ENCODE measurements at places on chromosomes 5 and 9.

GRCh38 chr5:137921931-137922330, 32.7 kb downstream of the PKD2L2 start:
- no peak for DNase-seq

DNA sequence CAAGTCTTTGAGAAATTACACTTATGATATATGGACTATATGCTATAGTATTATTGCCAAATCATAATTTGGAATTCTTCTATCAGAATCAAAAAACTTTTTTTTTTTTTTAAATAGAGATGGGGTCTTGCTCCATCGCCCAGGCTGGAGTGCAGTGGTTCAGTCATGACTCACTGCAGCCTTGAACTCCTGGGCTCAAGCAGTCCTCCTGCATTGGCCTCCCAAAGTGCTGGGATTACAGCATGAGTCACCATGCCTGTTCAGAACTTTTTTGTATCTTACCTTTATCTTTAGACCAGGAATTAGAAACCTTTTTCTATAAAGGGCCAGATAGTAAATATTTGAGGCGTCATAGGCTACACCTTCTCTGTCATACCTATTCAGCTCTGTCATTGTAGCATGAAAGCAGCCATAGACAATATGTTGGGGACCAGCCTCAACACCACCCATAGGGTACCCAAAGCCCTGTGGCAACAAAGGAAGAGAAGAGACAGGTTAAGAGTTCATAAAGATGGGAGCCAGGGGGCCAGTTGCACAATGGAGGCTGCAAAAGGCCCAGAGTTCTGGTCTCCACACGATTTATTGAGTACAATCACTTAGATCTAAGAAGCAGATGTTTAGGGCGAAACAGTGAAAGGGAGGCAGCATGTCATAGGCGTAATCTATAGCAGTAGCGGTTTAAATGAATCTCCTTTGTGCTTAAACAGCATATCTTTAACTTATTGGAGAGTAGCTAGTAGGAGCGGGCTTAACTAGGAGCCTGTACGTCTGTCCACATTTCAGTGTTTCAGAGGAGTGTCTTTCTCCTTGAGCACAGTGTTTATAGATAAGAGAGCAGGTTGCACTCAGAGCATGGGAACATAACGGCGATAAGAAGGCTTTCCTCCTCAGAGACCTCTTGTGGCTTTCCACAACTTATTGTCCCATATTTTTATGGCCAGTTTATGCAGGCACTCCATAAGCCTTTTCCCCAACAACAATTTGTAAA, 12.5 kb downstream of the ECM2 start:
- DNase-seq = no peak

- no peak for DNase-seq
Observed at GRCh38 chr9:132888151-132888550, 9.5 kb downstream of the SPACA9 start.

DNA sequence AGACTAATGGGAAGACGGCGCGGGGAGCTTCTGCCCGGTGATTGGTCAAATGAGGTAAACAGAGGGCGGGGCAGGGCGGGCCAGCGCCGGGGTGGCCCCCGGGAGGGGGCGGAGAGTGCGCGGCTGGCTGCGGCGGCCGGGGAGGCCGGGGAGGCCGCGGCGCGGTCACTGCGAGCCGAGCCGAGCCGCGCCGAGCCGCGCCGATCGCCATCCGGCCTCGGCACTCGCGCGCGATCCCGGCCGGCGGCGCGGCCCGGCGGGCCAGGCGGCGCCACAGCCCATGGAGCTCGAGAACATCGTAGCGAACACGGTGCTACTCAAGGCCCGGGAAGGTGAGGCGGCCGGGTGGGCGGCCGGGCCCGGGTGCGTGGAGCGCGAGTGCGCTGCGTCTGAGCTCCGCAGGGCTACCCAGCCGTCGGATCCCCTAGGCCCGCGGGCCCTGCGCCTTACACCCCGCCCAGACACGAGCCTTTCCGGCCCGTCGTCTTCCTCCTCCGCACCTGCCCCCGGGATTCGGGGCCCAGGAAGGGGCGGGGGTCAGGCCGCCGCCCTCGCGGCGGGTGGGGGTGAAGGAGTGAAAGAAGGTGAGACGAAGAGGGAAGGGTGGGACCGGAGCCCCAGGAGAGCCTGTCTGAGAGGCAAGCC, at the start of gene GRK6:
Gene GRK6 (plus strand): TSS at position 111 of the 645 bp plus-strand sequence. CDS start 170 bp downstream, at position 281.
- DNase-seq = no peak

DNA sequence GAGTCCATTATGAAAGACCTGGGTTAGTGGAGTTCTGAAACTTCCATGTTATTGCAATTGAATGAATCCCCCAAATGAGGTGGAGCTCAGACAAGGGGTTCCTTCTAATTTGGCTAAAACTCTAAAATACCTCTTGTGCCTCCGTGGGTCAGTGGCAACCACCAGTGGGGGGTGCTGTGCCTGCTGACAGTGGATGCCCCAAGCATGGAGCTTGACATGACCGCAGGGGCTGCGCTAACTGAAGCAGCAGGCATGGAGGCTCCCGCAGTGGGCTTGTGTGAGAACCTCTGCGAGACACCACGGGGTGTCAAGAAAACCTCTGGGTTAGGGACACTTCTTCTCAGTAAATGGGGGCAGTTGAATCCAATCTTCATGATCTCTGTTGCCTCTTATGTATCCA, 200.5 kb downstream of the DRD1 start:
- no peak for DNase-seq

DNA sequence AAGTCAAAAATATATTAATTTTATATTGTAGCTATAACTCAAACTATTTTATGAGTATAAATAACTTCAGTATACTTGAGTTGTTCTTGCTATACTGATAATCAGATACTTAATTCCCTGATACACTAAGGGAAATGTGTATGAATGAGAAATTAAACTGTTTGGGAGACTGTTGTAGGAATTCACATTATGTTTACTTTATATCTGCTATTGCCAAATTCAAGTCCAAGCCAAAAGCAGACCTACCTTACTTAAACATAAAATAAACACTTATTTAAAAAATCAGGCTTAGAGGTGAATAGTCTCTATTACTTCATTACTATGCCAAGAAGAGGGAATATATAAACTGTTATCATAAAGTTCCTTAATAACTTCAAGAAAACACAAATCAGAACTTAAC, 13.2 kb downstream of the NR3C1 start:
- no peak for DNase-seq

GRCh38 chr5:65070026-65070425, 301.3 kb downstream of the CWC27 start:
- DNase-seq = no peak

GRCh38 chr9:70466976-70467561, 52.6 kb upstream of the KLF9 start:
- DNase-seq = no peak

- no peak for DNase-seq
Observed at GRCh38 chr9:133772581-133772980, 34.4 kb upstream of the SARDH start.

DNA sequence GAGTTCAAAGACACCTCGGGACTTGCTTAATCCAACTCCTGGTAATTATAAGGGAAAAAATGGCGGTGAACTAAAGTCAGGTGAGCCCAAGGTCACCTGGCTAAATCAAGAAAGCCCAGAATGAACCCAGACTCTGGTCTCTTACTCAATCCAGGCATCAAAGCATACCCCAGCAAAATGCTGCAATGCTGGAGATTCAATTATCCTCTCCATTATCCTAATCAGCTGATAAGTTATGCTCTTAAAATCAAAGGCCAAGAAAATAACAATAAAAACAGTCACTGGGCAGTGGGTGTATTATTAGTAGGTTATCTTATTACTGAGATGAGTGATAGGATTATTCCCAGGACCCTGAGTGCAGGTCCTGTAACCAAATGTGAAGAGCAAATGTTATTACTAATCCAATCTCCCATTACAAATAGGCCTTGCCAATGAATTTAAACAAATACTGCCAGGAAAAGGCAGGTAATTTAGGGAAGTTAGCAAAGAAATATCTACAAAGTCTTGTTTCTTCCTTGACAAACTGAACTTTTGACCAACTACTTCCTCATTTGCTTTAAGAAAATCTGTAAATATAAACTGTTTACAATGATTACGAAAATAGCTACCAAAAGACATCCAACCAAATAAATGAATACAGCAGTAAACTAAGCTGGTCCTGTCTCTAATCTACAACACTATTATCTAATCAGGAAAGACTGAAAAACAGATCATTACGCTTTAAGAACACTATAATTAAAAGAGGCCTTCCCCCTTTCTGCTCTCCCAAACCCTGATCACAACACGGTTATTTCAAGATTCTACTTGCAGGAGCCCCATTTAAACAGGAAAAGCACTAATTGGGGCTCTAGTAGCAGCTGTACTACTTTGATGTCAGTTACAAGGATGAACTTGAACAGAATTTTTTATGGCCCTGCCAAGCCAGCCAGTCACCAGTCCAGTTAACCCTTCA, 103.2 kb downstream of the MED27 start:
- DNase-seq = no peak

- DNase-seq = no peak
Observed at GRCh38 chr5:32352685-32353084, 39.9 kb upstream of the MTMR12 start.

DNA sequence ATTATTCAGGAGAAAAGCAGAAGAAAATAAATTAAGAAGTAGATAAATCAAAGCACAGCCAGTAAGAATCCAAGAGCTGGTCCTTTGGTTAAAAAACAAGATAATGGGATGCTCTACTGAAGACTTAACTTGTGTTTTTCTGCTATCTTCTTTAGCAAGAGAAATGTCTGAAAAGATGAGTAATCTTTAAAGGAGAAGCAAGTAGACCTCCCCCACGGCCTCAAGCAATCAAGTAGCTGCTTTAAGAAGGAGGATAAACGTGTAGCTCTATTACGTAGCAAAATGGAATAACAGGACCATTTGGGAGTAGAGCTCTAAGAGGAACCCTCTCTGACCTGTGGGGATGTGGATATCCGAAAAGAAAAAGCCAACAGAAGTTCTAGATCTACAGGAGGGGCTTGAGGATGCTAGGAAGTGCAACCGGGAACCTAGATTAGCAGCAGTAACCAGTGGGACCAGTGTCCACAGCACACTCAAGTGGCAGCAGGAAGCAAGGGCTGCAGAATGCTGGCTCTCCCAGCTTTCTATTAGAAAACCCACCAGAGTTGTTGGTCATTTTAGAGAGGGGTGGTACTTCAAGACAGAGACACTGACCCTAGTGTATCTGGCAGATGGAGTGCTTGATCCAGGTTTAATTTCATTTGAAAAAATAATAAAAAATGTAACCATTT, 185.4 kb downstream of the GABBR2 start:
- DNase-seq = no peak

GRCh38 chr9:14075218-14075617, 238.7 kb downstream of the NFIB start:
- no peak for DNase-seq

DNA sequence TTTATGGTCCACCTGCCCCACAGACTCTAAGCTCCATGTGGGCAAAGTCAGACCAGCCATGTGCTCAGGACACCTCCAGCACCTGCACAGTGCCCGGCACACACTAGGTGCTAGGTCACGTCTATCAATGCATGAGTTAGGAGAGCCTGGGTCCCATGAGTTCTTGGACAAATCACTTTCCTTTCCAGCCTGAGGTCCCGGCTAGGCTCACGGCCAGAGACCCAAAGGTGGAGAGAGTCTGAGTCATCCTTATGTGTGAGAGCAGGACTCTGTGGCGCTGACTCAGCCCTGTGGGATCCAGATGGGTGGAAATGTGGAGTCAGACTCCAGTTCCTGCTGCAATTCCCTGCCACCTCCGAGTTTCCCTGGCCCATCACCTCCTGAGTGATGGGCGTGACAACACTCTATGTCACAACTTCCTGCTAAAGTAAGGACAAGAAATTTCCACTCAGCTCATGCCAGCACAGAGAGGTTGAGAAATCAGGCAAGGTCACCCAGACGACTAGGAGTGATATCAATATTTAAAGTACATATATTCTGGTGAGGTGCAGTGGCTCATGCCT, 2.5 kb upstream of the ST6GALNAC4 start:
- DNase-seq = no peak

DNA sequence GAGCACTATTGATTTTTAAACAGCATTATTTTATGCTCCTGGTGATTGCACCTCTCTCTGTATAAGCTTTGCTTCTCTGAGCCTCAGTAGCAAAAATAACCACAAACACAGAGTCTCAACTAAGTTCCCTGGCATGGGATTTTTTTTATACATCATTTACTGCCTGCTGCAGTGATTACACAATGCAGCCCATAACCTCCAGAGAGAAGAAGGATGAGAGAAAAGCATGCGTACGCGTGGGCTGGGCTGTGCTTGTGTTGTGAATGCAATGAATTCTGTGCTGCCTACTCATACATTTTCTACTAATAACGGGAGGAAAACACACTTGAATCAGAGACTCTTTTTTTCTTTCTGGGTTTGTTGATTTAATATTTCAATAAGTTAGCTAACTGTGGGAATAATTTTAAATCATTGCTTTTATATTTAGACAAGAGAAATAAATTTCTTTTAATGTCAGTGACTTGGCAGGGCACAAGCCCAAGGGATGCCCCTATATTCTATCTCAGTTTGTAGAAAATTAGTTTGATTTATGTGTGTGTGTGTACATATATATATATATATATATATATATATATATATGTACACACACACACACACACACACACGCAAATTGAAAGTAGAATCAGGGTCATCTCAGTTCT, 351.5 kb downstream of the MED10 start:
- DNase-seq = no peak

DNA sequence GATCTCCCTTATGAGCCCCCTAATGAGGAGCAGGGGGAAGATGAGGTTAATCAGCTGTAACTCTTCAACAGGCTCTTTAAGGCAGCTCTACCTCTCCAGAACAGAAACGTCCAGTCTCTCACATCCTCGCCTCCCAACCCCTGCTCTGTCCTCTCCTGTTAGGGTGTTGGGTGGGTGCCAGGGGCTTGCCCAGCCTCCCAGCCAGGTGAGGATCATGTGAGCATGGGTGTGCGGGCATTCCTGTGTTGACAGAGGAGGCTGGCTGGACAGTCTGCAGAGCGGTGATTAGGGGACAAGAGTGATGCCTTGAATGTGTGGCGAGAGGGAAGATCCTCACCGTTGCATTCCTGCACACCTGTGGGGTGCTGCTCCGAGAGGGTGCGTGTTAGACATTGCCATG, 51.7 kb downstream of the CCDC180 start:
- no peak for DNase-seq

GRCh38 chr5:59547731-59548130, 345.8 kb downstream of the PDE4D start:
- no peak for DNase-seq

- DNase-seq = no peak
Observed at GRCh38 chr5:178426326-178427130, 163.7 kb downstream of the COL23A1 start.

GRCh38 chr5:157944077-157944633, 85.2 kb upstream of the CLINT1 start:
- no peak for DNase-seq

GRCh38 chr9:133054966-133055365, 6.8 kb upstream of the CEL start:
- no peak for DNase-seq

- no peak for DNase-seq
Observed at GRCh38 chr5:53556001-53556400, 4.4 kb upstream of the NDUFS4 start.

DNA sequence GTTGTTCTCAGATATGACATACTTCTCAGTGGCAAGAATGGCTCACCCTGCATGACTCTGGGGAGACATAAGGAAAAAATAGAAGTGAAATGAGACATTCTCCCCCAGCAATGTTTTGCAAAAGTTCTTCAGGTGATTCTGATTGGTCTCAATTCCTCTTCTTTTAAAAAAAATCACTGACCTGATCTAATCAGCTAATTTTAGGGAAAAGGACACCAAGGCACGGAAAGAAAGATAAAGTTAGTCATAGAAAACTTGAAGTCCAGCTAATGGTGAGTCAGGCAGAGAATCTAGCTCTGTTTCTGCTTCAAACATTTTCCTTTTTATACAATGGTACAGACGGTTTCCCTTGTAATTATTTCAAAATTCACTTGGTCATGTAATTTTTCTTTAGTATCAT, 1018.9 kb upstream of the ARRDC3 start:
- DNase-seq = no peak
